ENCODE measurements at places on chromosomes 6 and 20. TPM values are rescaled to one million over a fixed set of nuclear protein-coding genes. Genes with fewer than 3 reads are reported as not detected.
A peak's percentile ranks its signal among the peaks of the same experiment; 100 is the strongest.

- no peak overlapping the region for H3K27ac ChIP-seq
- no peak overlapping the region for H3K4me3 ChIP-seq
- no peaks in the 10 kb centered on the region for H3K4me1 ChIP-seq
- no peaks in the 10 kb centered on the region for H3K27me3 ChIP-seq
- no peaks in the 10 kb centered on the region for H3K36me3 ChIP-seq
These were observed 173.4 kb upstream of the PMEPA1 start for GRCh38 chr20:57883224-57883623.

RFX6 gene
- total RNA-seq, result not detected

EYS gene
- not detected for total RNA-seq

DNA sequence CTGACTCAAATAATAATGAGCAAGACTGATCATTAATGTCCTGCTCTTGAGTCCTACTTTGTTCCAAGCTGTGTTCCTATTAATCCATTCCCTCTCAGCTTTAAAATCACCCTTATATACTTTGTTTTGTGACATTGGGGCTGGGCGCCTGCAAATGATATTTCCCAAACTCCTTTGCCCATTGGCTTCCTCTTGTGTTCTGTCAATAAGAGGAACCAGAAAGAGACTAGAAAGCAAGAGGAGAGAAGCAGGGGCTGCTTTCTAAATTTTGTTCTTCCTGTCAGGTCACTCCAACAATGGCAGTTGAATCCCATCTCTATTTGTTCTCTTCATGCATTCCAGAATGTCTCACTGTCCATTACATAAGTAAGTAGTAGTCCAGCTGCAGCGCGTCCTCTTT, 21.6 kb upstream of the TRIM27 start:
- no peak overlapping the region for H3K4me3 ChIP-seq
- H3K4me1 ChIP-seq, result peaks cover 27% of the 10 kb centered on the region
- H3K36me3 ChIP-seq, result no peaks in the 10 kb centered on the region
- H3K27ac ChIP-seq, result no peak overlapping the region

- H3K4me1 ChIP-seq, result no peaks in the 10 kb centered on the region
- peaks cover 5% of the 10 kb centered on the region for H3K36me3 ChIP-seq
- H3K27me3 ChIP-seq, result no peaks in the 10 kb centered on the region
- DNase-seq, result no peak
- H3K4me3 ChIP-seq, result no peak overlapping the region
These were observed 115.8 kb downstream of the FOXO3 start for GRCh38 chr6:108676555-108676954.

RIPPLY2 gene
- not detected for total RNA-seq

GRCh38 chr6:133641104-133641503, 247.8 kb upstream of the TCF21 start:
- H3K4me1 ChIP-seq, result no peaks in the 10 kb centered on the region
- H3K27me3 ChIP-seq, result no peaks in the 10 kb centered on the region
- no peak for DNase-seq
- H3K4me3 ChIP-seq, result no peak overlapping the region

DNA sequence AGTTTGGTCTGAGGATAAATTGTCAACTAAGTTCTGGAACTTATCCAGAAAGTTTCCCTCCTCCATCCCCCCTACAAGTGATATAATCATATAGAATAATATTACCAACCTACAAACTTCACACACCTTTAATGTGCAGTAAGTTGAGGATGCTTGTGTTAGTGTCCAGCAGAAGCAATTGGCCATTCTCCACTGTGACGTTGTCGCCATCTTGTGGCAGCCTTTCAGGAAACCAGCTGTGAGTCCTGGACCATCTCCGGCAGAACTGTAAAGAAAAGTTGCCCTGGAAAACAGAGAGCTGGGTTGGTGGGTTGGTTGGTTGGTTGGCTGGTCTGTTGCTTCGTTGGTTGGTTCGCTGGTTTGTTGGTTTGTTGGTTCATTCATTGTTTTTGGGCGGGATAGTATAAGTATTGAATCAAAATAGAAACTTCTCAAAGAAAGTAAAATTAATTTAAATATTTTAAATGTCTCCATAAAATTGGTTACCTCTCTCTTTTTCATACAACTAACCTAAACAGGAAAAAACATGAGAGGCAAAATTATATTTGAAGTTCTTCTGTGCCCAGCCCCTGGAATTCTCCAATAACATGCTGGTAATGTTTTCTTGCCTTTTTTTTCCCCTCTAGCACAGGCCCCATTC, 127.5 kb downstream of the PKHD1 start:
- H3K36me3 ChIP-seq, result no peaks in the 10 kb centered on the region
- H3K27me3 ChIP-seq, result peaks cover 4% of the 10 kb centered on the region
- no peak overlapping the region for H3K27ac ChIP-seq
- DNase-seq, result no peak

GRCh38 chr6:161235776-161236633, 37.9 kb downstream of the AGPAT4 start:
- no peak overlapping the region for H3K27ac ChIP-seq
- no peaks in the 10 kb centered on the region for H3K4me1 ChIP-seq
- DNase-seq, result no peak
- no peak overlapping the region for H3K4me3 ChIP-seq
- H3K36me3 ChIP-seq, result no peaks in the 10 kb centered on the region

DNA sequence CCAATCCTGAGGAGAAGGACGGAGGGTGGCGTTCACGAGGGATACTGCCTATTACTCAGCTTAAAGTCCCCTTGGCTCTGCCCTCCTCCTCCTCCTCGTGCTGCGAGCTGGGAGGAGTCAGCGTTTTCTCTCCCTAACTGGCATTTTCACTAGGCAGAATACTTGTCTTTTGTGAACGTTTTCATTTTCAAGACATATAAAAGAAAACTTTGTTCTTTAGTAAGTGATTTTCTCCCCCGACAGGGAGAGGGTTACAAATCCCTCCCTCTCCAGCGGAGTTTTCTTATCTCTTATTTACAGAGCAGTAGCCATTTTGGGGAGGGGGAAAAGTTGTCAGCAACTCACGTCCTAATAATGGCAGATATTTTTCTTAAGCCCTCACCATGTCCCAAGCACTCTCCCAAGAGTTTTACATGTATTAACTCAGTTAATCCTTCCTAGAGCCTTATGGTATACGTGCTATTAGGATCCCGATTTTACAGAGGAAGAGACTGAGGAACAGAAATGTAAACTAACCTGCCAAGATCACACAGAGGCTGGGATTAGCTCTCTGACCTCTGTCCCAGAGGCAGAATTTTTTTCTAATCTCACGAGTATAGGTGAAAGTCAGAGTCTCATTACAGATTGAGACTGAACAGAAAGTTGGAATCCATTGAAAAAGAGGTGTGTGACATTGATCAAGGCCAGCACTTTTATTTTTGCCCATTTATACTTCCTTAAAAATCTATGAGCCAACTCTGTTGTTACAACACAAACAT, 30.0 kb upstream of the ZNF217 start:
- DNase-seq, result peak; percentile 53
- H3K27ac ChIP-seq, result peak overlapping the region; percentile 60
- peaks cover 28% of the 10 kb centered on the region for H3K4me1 ChIP-seq
- H3K27me3 ChIP-seq, result no peaks in the 10 kb centered on the region

DNA sequence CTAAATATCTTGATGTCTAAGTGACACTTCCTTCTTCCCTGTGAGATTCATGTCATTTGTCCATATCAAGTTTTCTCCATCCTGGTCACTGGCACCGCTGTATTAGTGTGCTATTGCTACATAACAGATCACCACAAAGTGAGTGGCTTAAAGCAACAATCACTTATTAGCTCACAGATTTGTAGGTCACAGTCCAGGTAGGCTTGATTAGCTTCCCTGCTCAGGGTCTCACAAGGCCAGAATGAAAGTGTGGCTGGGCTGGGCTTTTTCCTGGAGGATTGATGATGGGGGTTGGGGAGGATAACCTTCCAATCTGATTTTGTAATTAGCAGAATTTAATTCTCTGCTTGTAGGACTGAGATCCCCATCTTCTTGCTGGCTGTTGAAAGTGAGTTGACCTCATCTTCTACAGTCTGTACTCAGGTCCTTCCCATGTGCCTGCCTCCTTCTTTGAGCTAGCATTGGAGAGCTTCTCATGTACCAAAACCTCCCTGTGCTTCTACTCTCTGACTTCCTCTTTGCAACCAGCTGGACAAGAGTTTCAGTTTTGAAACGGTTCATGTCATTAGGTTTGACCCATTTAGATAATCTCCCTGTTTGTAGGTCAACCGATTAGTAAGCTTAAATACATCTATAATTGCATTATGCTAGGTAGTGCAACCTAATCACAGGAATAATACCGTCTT, 152.4 kb upstream of the MAN1A1 start:
- peaks cover 3% of the 10 kb centered on the region for H3K27me3 ChIP-seq
- no peaks in the 10 kb centered on the region for H3K36me3 ChIP-seq
- H3K4me1 ChIP-seq, result no peaks in the 10 kb centered on the region
- H3K4me3 ChIP-seq, result no peak overlapping the region
- no peak overlapping the region for H3K27ac ChIP-seq

DNA sequence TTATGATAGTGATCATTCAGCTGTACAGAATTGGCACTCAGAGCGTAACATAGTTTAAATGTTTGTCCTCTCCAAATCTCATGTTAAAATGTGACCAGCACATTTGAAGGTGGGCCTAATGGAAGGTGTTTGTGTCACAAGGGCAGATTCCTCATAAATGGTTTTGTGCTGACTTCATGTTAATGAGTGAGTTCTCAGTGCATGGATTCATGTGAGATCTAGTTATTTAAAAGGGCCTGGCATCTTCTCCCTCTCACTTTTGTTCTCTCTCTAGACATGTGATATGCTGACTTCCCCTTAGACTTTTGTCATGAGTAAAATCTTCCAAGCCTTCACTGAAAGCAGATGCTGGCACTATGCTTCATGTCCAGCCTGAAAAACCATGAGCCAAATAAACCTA, 452.4 kb upstream of the PTCHD4 start:
- no peaks in the 10 kb centered on the region for H3K27me3 ChIP-seq
- H3K36me3 ChIP-seq, result no peaks in the 10 kb centered on the region
- H3K4me3 ChIP-seq, result no peak overlapping the region
- H3K27ac ChIP-seq, result no peak overlapping the region
- no peaks in the 10 kb centered on the region for H3K4me1 ChIP-seq

- H3K4me1 ChIP-seq, result no peaks in the 10 kb centered on the region
- H3K36me3 ChIP-seq, result no peaks in the 10 kb centered on the region
- H3K27ac ChIP-seq, result no peak overlapping the region
- H3K4me3 ChIP-seq, result no peak overlapping the region
- H3K27me3 ChIP-seq, result no peaks in the 10 kb centered on the region
These were observed 79.0 kb upstream of the EEF1E1 start for GRCh38 chr6:8181160-8181881.

GRCh38 chr20:43910564-43910963, 4.1 kb upstream of the TOX2 start:
- DNase-seq, result no peak
- peaks cover 10% of the 10 kb centered on the region for H3K4me1 ChIP-seq
- no peak overlapping the region for H3K27ac ChIP-seq
- no peaks in the 10 kb centered on the region for H3K36me3 ChIP-seq

SLC22A2 gene
- total RNA-seq, result not detected

- no peak overlapping the region for H3K4me3 ChIP-seq
- H3K4me1 ChIP-seq, result peaks cover 3% of the 10 kb centered on the region
- H3K27ac ChIP-seq, result no peak overlapping the region
These were observed 26.2 kb downstream of the ZNF217 start for GRCh38 chr20:53567379-53567917.

DNA sequence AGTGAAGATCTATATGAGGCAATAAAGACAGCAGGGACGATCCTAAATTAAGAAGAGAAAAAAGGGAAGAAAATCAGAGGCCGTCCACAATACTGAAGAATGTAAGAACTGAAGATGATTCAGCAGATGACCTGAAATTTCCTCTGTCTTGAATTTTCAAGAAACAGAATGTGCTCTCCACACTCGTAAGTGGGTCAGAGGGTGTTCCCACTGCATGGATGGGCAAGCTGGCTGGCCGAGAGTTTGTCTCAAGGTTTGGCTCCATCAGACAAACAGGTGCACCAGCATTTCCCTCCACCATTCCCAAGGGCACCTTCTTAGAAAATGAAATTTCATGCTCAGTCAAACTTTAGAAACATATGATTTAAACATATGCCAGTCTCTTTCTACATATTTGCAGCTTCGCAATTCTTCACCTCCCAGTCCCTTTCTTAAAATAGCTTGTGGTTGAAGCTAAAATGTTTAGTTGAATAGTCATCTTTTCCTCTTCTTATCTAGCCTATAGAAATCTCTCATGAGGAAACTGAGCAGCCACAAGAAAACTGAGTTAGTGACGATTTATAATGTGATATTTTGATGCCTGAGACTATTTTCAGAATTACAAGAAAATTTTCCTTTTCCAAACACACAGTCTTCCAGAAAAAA, 576.4 kb downstream of the PRKN start:
- no peak overlapping the region for H3K4me3 ChIP-seq
- H3K27ac ChIP-seq, result no peak overlapping the region
- H3K27me3 ChIP-seq, result no peaks in the 10 kb centered on the region
- H3K4me1 ChIP-seq, result no peaks in the 10 kb centered on the region
- no peaks in the 10 kb centered on the region for H3K36me3 ChIP-seq

ADGRB3 gene
- total RNA-seq, result not detected
